Activated naive CD4-positive, alpha-beta T cell treated with anti-CD3 and anti-CD28 coated beads, Interleukin-2, amount 10 ng/mL, durations not matched to agents 7 days and 5 days (primary cell): ENCODE measurements at places on chromosomes 1 and 21.

- H3K27ac ChIP-seq = no peak overlapping the region
- no peak overlapping the region for H3K4me3 ChIP-seq
- no peaks in the 10 kb centered on the region for H3K4me1 ChIP-seq
- peaks cover 8% of the 10 kb centered on the region for H3K27me3 ChIP-seq
- no peak for DNase-seq
- no peaks in the 10 kb centered on the region for H3K36me3 ChIP-seq
These were observed 65.7 kb upstream of the NHLH2 start for GRCh38 chr1:115906627-115907026.

- H3K4me1 ChIP-seq = peaks cover 68% of the 10 kb centered on the region
- no peaks in the 10 kb centered on the region for H3K27me3 ChIP-seq
- peak overlapping the region; percentile 90 for H3K27ac ChIP-seq
- H3K36me3 ChIP-seq = peaks cover 60% of the 10 kb centered on the region
These were observed 1.7 kb downstream of the BTG2 start for GRCh38 chr1:203306965-203307541.

GRCh38 chr1:56925193-56925592 is 40.6 kb downstream of the C8B start:
- H3K27me3 ChIP-seq = peaks cover 6% of the 10 kb centered on the region
- no peaks in the 10 kb centered on the region for H3K4me1 ChIP-seq
- no peak overlapping the region for H3K4me3 ChIP-seq
- H3K36me3 ChIP-seq = no peaks in the 10 kb centered on the region
- no peak for DNase-seq

GRCh38 chr1:195584870-195585624 is 1023.2 kb downstream of the KCNT2 start:
- H3K36me3 ChIP-seq = no peaks in the 10 kb centered on the region
- DNase-seq = no peak
- no peak overlapping the region for H3K27ac ChIP-seq
- no peaks in the 10 kb centered on the region for H3K27me3 ChIP-seq
- no peaks in the 10 kb centered on the region for H3K4me1 ChIP-seq

DNA sequence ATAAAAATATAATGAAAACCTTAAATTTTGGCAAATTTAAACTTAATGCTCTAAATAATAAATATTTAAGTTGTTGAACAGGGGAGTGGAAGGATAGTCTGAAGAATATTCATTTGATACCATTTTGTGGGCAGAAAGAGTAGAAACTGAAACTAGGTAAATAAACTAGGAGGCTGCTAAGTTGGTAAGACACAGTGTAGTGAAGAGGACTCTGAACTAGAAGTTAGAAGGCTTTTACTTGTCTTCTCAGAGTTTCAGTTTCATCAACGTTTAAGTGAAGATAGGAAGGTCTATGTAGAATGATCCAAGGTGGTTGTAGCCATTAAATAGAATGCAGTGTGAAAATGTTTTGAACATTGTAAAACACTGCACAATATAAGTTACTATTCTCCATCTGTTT is 516.9 kb downstream of the AMY1C start:
- H3K4me1 ChIP-seq = no peaks in the 10 kb centered on the region
- DNase-seq = no peak
- no peaks in the 10 kb centered on the region for H3K27me3 ChIP-seq
- no peak overlapping the region for H3K4me3 ChIP-seq
- no peak overlapping the region for H3K27ac ChIP-seq

GRCh38 chr1:155976062-155976912 is 2.1 kb downstream of the ARHGEF2 start:
- peaks cover 49% of the 10 kb centered on the region for H3K36me3 ChIP-seq
- H3K27me3 ChIP-seq = no peaks in the 10 kb centered on the region
- H3K27ac ChIP-seq = peak overlapping the region; percentile 89
- H3K4me1 ChIP-seq = peaks cover 68% of the 10 kb centered on the region
- peak; percentile 64 for DNase-seq

DNA sequence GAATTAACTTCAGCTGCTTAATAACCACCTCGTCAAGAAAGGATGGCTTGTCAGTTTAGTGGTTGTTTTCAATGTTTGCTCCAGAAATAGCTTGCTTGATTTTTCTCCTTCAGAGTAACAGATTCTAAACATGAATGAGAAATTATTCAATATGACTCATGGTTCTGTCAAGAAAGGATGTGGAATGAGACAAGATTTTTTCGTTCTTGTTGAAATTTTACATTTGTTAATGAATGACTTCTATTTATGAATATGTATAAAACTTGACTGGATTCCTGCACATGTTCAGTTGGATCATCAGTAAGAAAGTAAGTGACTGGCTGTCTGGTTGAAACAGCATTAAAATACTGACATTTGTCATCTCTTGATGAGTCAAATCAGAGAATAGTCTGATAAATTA is 38.3 kb downstream of the IFI44 start:
- DNase-seq = no peak
- H3K27ac ChIP-seq = no peak overlapping the region
- H3K4me1 ChIP-seq = no peaks in the 10 kb centered on the region
- no peaks in the 10 kb centered on the region for H3K36me3 ChIP-seq
- H3K4me3 ChIP-seq = no peak overlapping the region

DNA sequence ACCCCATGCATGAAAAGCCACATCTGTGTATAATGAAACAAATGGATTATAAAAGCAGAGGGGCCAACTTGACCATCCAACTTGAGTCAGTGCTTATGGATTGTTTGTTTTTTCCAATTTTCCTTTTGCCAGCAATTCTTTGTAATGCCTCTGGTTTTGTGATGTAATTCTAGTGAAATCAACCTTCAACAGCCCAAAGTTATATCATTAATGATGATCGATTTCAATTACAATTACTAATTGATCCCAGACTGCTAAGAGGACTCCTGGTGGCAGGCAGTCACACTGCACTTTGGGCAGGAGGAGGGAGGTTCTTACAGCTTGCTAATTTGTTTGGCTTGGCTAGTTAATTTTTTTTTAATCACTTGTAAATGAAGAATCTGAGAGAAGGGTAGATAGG is 552.3 kb downstream of the NUF2 start:
- H3K36me3 ChIP-seq = no peaks in the 10 kb centered on the region
- no peaks in the 10 kb centered on the region for H3K4me1 ChIP-seq
- DNase-seq = no peak
- no peak overlapping the region for H3K27ac ChIP-seq
- no peak overlapping the region for H3K4me3 ChIP-seq

DNA sequence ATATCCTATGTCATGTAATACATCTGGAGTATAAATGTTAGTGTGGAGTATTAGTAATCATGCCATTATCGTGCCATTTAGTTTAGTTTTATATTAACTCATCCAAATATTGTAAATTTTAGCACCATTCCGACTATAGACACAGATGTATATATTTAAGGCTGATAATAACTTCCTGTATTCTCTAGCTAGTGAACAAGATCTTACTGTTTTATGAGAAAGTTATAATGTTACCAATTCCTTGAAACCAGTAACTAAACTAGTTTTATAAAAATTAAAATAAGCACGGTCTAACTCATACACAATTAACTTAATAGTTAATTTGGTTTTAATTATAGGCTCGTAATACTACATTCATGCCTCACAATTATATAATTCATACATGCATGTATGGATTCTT is 808.6 kb downstream of the USP25 start:
- no peak overlapping the region for H3K27ac ChIP-seq
- DNase-seq = no peak
- H3K4me1 ChIP-seq = no peaks in the 10 kb centered on the region
- no peak overlapping the region for H3K4me3 ChIP-seq
